CD4-positive, alpha-beta T cell treated with Interferon gamma for 1 hour (primary cell): ENCODE measurements at places on chromosomes 7 and 10.

GRCh38 chr7:131211500-131211899 lies 116.2 kb upstream of the MKLN1 start:
- no peak for DNase-seq

GRCh38 chr10:104256335-104256961 lies 1.8 kb downstream of the GSTO1 start:
- no peak for DNase-seq

- DNase-seq: no peak
Measured at GRCh38 chr7:123901101-123901500, 23.9 kb upstream of the SPAM1 start.

DNA sequence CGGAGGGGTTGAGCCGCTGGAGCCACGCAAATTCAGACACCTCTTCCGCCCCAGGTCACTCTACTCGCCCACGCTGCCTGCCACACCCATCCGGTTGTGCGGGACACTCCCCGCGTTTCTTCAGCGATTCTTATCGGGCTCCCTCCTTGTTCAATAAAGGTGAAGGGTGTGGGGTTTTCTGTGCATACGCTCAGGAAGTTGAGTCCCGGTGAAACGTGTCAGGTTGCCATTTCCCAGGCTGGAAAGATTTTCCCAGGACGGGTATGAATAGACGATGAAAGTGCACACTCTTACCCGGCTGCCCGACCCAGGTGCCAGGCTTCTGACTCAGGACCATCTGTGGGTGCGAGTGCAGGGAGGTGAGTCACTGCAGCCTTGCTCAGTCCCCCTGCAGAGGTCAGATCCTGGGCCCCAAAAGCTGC lies 22.0 kb downstream of the KLF6 start:
- no peak for DNase-seq

- DNase-seq: no peak
Measured at GRCh38 chr7:17207220-17207619, 91.2 kb upstream of the AHR start.

DNA sequence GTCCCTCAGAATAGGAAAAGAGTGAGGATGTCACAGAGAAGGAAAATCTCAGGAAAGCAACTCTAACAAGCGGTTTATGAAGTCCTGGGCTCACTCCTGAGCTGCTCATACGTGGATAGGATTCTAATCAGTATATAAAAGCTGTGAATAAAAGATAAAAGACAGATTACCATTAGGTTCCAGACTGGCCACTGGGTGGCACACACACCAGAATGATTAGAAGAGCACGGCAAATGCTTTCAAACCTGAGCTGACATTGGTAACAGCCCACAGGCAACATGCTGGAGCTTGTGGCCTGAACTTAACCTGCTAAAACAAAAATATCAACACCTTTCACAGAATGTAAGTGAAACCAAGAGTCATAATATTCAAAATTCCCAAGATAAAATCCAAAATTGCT lies 370.8 kb downstream of the GRID1 start:
- DNase-seq: no peak
